Ecto neural progenitor cell (in vitro differentiated cells): ENCODE measurements at places on chromosomes 4 and X.

DNA sequence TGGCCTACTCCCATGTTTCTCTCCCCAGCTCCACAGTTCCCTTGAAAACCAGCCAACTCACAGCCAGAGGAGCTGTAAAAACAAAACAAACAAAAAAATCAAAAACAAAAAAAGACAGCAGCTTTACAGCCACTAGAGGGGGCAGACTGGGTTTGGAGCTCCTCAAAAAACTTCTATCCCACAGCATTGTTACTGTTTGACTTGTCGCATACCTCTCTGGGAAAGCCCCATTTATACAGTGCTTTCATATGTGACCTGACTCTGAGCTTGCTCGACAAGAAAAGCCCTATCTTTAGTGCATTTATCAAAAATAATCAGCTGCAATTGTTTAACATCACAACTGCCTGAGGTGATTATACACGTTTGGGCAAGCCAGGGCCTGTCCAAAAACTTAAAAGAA, 21.6 kb downstream of the TSPAN6 start:
- DNase-seq = no peak

DNA sequence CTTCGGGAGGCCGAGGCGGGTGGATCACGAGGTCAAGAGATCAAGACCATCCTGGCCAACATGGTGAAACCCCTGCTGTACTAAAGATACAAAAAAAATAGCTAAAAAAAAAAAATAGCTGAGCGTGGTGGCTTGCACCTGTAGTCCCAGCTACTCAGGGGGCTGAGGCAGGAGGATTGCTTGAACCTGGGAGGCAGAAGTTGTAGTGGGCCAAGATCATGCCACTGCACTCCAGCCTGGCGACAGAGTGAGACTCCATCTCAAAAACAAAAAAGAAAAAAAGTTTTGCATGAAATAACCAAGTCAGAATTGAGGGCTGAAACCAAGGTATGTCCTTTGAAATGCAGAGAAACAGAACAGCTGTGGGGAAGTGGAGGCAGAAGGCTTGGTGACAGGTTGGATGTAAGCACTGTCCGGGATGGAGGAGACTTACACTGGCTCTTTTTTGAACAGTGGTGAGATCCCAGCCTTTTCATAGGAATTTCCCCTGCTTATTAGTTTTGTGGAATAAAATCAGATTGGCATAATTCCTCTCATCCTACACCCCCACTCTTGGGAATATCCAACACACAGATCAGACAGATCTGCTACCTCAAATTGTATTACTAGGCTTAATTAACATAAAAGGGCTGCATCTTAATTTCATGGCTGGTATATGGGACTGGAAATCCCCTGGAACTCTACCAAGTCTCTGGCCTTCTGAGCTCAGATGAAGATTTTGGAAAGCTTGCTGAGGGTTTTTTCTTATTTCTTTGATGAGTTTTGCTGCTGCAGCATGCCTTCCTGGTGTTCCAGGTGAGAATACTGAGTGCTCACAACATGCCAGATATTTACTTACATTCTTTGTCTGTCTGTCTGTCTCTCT, 18.8 kb upstream of the C4orf36 start:
- DNase-seq = no peak

GRCh38 chr4:143728166-143728565, 27.7 kb upstream of the FREM3 start:
- no peak for DNase-seq

GRCh38 chr4:18454349-18454748, 432.8 kb upstream of the LCORL start:
- no peak for DNase-seq

GRCh38 chrX:77118686-77119085, 328.5 kb upstream of the FGF16 start:
- no peak for DNase-seq

DNA sequence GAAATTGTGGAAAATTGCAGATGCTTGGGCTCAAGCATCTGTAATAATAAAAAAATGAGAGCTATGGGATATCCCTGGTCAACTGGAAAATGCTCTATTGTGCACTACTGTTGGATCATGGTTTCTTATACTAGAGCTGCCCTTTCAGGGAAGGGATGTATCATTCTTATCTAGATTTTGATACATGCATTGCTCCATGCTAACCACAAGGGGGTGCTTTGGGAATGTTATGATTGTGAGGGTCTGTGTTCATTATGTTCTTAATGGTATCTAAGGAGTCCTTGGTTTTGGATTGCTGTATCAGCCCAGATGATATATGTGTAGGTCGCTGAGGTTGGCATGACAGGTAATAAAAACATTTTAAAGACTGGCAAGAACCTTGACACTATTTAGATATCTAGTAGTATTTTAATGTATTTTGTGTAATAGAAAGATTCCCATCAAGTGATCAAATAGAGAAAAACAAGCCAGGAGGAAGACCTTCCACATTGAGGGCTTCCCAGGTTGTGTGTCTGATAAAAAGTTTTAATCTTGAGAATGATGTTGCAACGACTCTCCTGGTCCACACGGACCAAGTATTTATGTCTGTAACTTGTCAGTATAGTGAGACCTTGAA, 49.2 kb upstream of the TLR2 start:
- no peak for DNase-seq

- DNase-seq = no peak
These were observed 247.7 kb downstream of the RAB28 start for GRCh38 chr4:13236485-13236884.
